ENCODE measurements at places on chromosomes 11 and 22.

DNA sequence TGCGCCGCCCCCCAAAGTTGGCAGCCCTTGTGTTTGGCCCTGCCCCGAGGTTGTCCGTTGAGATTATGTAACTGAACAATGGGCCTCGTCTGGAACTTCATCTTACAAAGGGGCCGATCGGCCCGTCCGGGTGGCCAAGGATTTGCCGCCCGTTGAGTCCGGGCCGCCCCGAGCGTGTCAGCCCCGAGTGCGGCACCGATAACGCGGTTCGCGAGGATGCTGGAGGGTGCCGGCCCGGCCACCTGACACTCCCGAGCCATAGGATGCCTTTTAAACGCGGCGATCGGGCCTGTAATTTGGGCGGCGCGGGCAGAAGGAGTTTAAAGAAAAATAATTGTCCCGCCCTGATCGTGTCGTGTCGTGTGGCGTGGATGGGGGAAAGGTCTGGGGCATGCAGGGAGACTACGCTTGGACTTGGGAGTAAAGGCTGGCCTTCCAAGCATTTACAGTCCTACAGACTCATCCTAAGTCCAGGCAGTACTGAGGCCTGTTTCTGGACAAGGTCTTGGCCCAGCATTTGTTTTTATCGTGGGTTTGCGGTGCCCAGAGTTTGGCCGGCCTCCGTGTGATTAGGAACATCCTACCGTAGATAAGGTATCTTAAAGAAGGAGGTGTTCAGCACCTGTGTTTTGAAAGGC lies 1.3 kb downstream of the WEE1 start:
- DNase-seq = no peak

DNA sequence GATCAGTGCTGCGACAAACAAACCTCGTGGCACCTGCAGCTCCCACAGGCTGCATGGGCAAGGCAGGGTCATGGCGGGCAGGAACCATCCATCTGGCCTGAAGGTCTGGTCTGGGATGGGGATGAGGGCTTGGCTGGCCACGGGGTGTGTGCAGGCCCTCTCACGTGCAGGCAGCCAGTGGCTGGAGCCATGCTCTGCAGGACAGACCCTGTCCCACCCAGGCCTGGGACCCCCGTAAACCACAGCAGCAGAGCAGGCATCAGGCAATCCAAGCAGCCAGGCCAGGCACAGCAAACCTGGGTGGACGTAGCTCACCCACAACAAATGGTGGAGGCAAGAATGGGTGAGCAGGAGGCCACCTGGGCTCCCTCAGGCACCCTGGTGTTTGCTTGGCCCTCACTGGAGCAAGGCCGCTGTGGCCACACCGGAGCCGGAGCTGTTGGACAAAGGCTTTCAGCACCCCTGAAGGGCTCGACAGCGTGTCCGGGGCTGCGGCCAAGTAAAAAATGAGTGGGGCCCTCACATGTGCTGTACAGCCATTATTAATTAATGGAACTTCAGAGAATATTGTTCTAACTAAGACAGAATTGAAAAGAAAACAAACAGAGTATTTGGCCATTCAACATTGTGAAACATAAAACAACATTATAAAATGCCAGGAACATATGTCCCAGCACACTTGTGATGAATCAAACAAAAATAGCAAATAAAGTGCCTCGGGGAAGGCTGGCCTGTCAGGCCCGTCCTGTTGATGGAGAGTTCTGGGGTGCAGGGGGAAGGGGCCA lies 24.0 kb upstream of the GNB1L start:
- no peak for DNase-seq

- no peak for DNase-seq
Measured at GRCh38 chr11:119726150-119726553, 2.8 kb downstream of the NECTIN1 start.

- DNase-seq = no peak
Measured at GRCh38 chr11:107676336-107677057, 35.4 kb downstream of the SLN start.

DNA sequence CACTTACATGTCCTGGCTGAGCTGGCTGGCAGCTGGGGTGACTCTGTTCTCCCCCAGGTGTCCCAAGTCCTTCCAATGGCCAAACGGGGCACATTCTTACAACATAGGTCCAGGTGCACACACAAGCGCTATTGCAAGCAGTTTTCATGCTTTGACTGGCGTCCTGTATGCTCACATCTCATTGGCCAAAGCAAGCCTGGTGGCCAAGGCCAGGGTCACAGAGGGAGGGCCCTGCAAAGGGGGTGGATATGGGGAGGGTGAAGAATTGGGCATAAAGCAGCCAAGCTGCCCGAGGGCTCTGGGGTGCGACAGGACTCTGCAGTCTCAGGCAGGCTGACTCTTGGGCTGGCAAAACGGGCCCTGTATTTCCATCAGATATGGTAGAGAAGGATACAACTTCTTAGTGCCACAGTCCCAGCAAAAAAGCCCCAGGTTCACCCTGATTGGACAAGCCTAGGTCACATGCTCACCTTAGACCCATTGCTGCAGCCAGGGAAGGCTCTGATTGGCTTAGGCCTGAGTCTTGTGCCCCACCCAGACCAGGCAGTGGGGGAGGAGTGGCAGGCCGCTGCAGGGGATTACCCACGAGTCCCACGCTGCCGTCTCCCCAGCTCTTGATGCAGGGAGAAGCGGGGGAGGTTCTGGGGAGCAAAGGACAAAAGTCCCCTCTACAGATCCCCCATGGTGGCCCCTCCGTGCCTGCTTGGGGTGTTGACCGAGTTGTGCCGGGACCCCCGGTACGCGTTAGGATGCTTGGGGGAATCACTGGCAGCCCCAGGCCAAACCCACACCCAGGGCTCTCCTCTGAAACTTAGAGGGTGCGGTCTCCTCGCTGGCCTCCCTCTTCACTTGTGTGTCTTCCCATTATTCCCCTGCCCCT lies 110.8 kb downstream of the ARHGAP8 start:
- DNase-seq = no peak

- no peak for DNase-seq
Measured at GRCh38 chr22:40638261-40638660, 1.7 kb upstream of the MRTFA start.

DNA sequence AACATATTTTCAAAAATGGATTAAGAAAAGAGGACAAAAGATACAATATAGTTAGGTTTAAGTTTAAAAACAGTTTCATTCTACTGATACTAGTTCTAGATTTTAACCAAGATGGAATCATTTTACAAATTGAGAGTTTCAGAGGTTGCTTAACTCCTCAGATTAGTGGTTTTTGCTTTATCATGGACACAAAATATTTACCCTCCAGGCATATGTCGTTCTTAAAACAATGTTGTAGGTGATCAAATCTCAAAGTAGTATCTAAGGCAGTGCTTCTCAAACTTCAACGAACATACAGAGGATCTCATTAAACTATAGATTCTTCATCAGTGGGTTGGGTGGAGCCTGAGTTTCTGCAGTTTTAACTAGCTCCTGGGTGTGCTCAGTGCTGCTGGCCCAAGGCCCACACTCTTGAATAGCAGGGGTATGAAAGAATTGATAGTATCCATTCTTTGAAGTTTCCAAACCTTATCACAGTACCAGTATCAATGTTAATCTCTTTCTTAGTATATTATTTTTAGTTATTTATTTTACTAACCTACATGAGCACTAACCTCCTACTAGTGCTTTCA lies 48.0 kb downstream of the YAP1 start:
- no peak for DNase-seq

DNA sequence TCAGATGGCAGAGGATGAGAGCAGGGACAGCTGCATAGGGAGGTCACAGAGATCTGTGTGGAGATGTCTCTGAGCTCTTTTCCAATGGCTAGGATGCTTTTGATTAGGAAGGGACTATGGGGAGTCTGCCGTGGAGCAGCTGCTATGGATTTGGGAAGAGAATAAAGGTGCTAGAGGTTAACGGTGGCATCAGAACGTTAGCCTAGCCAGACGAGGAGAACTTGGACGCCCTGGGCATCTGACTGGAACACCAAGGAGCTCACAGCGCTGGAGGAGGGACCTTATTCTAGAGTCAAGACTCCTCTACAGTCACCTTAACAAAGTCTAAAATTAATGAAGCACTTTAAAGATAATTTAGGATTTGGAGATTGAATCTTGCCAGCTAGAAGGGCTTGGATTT lies 157.2 kb upstream of the B3GAT1 start:
- no peak for DNase-seq

DNA sequence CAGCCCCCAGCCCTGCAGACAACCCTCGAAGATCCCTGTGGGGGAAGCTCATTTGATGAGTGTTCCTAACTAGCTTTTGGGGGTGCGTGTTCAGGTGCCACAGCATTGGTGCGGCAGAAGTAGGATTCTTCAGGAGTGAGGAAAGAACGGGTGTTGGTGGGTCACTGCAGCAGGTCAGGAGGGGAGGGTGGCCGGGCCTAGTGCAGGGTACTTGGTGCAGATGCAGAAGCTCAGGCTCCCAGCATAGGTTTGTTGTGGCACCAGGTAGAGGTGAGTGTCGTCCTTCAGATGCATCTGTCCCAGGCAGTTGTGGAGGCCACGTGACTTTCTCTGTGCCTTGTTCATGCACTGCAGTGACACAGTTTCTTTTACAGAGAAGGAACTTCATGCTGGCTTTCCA lies 15.1 kb upstream of the ADORA2A start:
- no peak for DNase-seq

GRCh38 chr11:108916290-108916689 lies 251.4 kb downstream of the DDX10 start:
- DNase-seq = no peak

- DNase-seq = no peak
Measured at GRCh38 chr11:79294845-79295731, 145.7 kb downstream of the TENM4 start.

DNA sequence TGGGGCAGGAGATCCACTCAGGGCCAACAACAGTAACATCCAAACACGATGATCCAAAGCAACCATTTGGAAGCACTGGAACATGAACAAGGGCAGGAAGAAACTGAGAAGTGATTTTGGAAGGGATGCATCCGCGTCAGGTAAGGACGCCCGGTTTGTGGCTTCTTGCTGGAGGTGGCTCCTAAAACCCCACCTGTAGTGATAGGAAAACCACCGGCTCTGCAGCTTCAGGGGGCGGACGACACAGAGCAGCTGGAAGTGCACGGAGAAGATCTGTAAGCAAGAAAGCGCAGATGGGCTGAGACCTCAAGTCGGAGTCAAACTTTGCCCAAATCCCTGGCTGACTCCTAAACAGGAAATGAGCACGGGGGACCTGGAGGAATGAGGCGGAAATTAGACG lies 1066.1 kb downstream of the BRD1 start:
- no peak for DNase-seq

DNA sequence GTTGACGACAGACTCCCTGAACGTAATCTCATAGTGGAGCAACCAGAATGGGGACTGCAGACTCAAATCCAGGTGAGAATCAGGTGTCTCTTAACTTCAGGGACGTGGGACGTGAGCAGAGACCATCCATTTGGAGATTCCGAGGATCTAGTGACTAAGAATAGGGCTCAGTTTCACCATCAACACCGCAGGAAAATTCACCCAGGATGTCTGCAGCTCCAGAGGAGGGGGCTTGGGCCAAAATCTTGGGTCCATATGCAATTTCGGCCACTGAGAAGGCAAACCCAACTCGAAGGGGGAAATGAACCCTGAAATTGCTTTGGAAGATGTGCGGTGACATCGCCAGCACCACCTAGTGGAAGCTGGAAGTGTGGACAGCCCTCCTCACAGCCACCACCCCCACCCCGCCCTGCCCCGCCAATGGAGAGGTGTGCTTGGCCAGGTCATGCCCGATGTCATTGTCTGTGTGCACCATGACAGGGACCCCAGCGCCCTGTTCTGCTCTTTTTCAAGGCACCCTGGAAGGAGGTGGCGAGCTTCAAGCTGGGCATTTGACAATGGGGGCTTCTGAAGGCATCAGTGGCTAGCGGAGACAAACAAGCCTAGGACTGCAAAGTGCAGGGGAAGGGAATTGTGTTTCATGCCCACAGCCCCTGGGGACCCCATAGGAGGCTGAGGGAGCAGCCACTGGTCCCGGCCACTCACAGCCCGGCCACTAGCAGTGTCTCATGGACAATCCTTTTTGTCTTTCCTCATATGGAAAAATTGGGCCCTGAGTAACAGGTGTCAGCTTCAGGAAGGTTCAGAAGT lies 24.8 kb downstream of the APOL1 start:
- peak; percentile 14 for DNase-seq

GRCh38 chr11:32343325-32344008 lies 91.9 kb downstream of the WT1 start:
- DNase-seq = no peak
